Effector CD4-positive, alpha-beta T cell (primary cell): ENCODE measurements at places on chromosomes 7 and 10.

GRCh38 chr7:158187694-158187994, 400.0 kb downstream of the PTPRN2 start:
- no peak for DNase-seq

- no peak for DNase-seq
Observed at GRCh38 chr7:72069263-72069662, 342.9 kb downstream of the CALN1 start.

DNA sequence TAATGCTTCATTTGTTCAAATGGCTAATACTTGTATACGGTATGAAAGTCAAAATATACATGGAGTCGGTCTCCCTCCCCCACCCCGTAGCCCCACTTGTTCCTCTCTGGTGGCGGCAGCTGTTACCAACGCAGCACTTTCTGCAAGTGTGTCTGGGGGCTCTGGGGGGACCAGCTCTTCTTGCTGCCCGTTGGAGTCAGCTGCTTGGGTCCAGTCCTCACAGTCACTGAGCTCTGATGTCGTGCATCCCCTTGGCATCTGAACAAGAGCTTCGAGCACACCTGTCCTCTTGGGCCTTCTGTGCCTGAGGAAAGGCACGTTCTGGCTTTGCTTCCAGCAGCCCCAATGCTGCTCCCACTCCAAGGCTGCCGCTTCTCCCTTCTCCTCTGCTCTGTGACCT, 493.1 kb downstream of the PLXNA4 start:
- no peak for DNase-seq

DNA sequence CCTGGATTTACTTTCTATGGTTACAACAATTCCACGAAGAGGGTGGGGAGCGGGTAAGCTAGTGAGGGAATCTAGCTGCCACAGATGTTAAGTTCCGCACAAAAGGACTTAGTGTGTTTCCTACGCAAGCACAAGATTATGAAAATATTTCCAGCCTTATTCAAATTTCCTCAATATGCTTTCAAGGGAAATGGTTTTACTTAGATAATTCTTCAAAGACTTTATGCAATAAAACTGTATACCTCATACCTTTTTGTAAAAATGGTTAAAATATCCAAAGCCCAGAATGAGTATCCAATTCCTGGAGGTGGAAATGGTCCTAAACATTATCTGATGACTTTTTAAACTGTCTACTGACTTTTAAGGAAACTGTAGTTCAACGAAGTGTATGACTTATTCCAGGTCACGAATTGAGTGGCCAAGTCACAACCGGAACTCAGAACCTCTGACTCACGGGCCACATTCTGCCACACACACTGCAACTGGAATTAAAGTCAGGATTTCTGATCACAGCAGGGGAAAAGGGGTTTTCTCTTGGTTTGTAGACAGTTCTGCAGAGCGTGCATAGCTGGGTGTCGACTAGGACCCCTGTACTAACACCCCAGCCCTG, 20.2 kb upstream of the INSIG1 start:
- no peak for DNase-seq
